Activated B cell treated with CpG ODN at 0.5 μM for 24 hours (primary cell): ENCODE measurements at places on chromosomes 3 and 15.

GRCh38 chr15:60226924-60227323 lies 170.9 kb downstream of the ANXA2 start:
- no peak for DNase-seq

DNA sequence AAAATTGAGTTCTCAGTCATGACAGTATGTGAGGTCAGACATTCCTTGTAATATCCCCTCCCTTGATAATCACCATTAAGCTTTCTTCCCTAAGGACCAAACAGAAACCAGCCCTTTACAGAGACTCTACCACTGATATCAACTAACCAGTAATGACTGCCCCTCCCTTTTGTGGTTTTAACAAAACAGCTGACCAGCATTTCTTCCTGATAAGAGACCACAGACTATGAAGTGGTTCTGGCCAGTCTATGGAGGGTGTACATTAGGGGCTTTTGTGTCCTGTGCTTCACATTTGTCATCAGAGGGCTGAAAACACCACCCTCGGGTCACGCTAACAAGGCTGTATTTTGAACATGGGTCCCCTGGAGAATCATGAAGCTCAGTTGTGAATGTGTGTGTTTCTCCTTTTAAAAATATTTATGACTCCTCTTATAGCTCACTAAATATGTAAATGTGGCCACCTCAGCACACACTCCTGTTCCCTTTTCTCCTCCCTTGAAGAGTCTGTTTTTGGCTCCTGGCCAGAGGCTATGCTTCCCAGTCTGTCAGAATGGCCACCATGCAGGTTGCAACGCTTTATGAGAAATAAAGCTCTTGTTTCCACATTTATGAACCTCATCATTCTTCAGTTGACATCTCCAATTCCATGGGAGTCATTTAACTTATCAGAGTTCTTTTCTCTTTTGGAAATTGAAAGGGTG lies 239.3 kb downstream of the CPNE4 start:
- DNase-seq = no peak

- DNase-seq = no peak
Measured at GRCh38 chr15:27183201-27183600, 212.2 kb downstream of the GABRG3 start.

DNA sequence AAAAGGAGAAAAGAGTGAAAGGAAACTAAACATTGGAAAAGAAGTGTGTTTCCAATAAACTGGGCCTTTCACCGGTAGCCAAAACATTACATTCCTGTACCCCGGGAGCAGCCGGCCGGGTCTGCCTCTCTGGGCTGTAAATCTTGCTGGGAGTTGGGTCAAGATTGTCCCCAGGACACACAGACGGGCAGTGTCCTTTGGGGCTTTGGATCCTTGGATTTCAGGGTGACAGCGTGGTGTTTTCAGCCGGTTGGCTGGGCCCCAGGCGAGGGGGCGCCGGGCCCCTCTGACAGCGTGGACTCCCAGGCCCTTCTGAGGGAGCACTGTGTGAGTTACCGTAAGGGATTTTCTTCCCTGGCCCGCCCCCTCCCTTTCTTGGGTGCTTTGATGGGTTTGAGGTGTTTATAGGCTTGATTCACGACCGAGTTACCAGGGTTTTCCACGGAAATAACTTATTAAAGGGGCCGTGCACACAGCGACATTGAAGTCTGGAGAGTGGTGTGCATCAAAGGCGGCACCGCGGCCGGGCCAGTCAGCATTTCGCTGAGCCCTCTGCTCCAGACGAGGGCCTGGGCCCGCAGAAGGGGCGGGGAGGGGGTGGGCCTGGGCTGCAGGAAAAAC lies 27.4 kb downstream of the SMAD6 start:
- no peak for DNase-seq

DNA sequence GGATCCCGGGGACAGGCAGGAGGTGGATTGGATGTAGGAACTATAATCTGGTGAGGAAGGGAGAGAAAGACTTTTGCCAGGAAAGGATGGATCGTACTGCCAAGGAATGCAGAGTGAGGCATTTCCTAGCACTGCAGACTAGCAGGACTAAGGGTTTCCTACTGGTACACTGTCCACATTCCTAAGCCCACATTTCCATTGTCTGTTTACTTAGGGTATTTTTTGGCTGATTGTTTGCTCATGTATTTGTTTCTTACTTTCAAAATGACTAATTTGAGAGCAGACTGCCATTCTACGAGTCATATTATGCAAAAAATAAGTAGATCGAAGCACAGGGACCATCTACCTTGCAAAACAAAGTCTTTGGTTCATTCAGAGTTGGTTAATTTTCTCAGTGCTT lies 1029.5 kb upstream of the NR2F2 start:
- no peak for DNase-seq

DNA sequence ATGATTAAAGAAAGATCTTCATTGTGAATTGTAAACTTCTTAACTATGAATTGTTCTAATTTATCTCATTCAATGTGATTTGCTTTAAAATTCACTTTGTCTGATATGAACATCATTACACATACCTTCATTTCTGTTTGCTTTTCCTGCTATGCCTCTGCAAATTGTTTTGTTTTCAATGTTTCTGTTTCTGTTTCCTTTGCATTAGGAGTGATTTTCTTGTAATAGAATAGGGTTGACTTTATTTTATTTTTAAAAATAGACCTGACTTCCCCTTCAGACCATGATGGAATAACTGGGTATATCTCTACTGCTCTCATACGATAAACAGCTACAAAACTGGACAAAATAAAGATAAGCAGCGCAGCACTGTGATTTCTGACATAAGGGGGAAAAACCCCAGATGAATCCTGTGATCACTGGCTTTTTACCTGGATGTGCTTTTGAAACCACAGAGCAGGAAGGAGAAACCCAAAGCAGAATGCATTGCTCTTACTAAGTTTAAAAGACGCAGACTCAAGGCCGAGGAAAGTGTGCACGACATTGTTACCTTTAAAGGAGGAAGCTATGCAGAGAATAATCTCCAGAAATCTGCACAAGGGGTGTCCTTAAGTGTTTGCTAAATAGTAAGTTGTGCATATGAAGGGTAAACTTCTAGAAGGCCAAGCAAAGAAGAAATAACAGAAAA lies 420.2 kb downstream of the TBC1D5 start:
- DNase-seq = no peak

GRCh38 chr15:40285554-40286011 lies 2.7 kb upstream of the ANKRD63 start:
- no peak for DNase-seq

DNA sequence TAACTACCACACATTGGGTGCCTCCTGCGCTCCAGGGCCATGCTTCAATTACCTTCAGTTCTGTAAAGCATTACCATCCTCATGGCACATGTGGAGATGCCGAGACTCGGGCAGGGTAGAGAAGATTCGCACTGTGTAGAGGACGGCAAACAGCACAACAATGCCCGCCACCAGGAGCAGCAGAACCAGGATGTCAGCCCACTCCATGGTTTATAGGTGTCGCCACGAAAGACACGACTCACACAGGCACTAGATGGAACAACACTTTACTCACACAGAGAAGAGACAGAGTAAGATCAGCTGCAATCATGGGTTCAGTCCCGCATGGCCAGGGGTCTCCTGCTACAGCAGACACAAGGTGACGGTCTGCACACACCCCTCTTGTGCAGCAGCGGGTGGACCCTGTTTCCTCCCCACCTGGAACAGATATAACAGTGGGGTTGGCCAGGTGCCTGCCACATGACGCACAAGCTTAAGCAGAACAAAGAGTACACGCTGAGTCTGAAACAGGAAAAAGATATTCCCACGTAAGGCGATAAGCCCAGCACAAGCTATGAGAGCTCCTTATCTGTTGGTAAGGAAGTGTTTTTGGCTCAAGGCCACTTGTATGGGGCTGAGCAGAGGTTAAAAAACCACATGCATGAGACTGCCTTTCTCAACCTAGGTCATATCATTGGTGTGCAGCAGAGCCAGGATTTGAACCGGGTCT lies 2.5 kb upstream of the TBC1D21 start:
- no peak for DNase-seq

DNA sequence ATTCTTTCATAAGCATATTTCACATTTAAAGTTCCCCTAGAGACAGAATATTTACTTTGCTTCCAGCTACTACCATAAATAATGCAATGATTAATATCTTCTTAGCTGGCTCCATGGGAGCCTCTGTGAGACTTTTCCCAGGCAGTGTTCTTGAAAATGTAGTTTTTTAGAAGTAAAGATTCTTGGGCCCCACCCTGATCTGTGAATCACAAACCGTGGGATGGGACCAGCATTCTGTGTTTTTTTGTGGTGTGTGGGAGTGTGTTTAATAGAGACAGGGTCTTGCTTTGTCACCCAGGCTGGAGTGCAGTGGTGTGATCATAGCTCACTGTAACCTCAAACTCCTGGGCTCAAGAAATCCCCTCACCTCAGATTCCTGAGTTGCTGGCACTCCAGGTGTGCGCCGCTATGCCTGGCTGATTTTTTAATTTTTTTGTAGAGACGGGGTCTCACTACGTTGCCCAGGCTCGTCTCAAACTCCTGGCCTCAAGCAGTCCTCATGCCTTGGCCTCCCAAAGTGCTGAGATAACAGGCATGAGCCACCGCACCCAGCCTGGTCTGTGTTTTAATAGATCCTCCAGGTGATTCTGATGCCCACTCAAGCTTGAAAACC lies 83.0 kb downstream of the KLHL25 start:
- DNase-seq = no peak

DNA sequence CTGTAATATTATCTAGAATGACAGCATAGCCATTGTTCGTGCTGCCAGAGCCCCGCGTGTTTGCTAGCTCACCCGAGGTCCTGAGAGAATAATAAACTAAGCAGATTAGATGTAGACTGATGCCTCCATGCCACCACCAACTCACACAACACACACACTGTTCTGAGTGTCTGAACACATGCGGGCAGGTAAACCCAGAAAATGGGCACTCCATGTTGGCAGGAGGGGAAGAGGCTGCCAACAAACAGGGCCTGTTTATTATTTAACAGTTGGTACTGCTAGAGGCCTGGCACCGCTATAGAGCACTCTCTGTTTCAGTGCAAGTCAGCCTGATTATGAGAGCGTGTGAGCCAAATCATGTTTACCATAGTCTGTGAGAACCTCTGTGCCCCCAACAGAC lies 299.0 kb downstream of the ZBTB20 start:
- no peak for DNase-seq

- no peak for DNase-seq
Measured at GRCh38 chr3:28173836-28174235, 67.6 kb upstream of the CMC1 start.

DNA sequence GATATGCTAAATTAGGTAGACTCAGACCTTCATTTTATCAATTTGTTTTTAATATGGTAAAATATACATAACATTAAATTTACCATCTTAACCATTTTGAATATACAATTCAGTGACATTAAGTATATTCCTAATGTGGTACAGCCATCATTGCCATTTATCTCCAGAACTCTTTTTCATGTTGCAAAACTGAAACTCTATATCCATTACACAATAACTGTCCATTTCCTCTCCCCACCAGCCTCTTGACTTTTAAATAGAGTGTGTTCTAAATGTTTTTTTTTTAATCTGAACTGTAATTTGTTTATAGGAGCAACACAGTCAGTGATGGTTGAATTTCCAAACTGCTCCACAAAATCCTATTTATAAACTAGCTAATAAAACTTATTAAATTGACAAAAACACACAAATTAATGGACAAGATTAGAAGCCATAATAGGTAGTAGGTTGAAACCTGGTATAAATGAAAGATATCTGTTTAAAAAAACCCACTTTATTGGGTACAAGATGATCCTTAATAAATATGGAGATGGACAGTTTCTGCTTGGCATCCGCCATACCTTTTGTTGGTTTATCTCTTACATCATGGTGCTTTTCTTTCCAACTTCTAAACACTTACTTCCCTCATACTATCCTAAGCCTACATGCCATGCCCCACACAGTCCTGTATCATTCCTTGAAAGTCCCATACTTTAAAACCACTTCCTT lies 142.4 kb downstream of the ZPLD1 start:
- no peak for DNase-seq

DNA sequence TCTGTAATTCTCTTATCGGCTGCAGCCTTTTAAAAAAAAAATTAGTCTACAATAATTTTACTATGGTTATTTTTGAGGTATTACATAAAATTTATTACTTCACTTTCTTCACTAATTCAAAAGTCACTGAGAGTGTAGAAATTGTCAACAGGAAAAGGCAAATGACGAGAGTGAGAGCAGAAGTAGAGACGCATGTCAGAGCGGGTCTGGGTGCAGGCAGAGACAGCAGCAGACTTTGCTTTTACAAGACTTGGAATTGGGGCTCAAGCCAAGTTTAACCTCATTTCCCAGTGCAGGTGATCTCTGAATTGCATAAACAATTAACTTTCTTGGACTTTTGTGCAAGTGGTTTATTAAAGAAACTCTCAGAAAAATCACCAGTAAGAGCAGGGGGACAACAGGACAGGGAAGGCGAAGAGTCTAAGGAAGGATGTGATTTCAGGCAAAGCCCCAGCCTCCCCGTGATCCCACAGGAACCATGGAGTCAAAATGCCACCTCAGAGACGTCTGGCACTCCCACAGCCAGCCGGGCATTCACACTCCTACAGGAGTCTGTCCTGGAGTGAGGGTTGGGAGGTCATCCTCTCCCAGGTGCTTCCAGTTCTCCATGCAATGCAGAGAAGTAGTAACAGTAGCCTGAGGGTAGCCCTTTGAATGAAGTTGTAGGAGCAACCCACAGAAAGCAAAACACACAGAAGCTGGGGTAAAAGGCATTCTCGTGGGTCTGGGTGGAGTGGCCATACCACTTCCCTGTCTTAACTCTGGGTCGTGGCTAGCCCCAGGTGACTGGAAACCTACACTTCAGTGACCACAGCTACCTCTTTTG lies 274.0 kb upstream of the TGFBR2 start:
- DNase-seq = no peak

DNA sequence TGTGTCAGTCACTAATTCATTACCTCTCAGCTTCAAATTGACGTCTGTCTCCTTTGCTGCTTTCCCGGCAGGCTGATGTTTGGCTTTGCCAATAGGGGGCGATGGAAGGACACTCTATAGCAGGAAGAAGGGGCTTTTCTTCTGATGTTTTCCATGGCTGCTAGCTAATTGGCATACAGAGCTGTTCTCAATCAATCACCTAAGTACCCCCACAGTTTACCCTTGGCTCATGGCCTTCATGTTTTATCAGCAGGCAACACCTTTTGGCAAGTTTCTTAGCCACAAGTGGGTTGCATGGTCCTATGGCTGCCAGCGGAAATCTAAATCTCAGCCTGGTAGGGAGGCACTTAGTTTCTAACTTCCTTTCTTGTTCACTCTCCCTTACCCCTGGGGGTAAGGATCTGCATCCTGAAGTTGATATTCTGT lies 45.0 kb downstream of the ESYT3 start:
- DNase-seq = no peak

GRCh38 chr3:122700193-122700592 lies 19.6 kb downstream of the PARP14 start:
- no peak for DNase-seq

DNA sequence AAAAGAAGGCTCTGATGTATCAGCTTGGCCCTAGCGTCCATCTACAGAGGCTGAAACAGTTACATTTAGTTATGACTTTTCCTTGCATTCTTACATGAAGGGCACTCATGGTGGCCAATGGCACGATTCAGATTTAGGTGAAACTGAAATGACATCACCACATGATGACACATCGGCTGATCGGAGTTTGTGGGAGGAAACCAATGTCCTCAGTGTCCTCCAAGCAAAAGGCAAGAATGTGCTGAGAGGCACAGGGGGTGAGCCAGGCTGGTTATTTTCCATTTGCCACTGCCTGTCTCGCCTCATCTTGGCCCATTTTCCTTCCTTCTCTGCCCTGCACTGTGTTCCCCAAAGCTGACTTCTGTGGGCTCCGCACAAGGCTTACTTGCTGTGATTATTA lies 34.4 kb downstream of the TARS3 start:
- DNase-seq = no peak
